ENCODE measurements at places on chromosomes 6 and 20.

DNA sequence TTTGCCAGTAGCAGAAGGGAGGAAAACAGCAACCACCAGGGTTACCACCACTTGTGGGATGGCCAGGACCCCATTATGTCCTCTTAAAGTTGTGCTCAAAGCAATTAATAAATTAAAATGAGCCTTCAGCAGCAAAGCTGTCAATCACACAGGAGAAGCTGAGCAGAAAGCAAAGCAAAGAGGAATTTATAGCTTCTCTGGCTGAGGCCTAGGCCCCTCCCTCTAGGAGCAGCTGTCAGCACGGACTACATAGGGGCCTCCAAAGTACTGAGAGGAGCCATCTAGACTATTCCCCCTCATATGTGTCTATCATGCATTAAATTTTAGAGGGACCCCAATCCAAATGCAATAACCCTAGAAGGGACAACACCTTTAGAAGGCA lies 6.4 kb downstream of the CCND3 start:
- DNase-seq: no peak

DNA sequence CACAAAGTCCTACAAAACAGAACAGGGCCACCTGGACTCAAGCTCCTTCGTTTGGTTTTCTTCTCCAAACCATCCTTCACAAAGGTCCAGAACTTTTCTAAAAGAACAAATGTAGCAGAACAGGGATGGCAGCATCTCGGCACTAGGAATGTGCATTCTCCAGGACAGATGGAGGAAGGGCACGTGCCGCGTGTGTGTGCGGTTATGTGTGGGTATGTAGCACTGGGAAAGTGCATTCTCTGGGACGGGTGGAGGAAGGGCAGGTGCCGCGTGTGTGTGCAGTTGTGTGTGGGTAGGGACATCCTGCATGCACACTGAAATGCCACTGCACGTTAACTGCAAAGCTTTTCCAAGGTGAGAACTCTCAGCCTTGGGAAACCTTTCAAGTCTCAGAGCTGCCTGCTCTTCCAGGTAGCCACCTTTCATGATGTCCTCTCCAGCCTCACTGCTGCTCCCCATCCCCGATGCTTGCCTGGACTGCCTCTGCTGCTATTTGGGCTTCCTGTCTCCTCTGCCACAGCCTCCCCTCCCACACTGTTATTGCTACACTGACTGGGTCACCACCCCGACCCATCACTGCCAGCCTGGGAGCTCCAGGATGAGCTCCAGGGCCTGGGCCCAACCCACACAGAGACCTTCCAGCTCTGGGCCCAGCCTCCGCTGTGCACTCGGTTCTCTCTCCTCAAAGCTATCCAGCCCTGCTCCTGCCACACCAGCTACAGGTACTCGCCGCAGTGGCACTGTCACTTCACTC lies 47.6 kb downstream of the EZR start:
- no peak for DNase-seq

GRCh38 chr6:123550052-123550617 lies 86.6 kb downstream of the TRDN start:
- no peak for DNase-seq

DNA sequence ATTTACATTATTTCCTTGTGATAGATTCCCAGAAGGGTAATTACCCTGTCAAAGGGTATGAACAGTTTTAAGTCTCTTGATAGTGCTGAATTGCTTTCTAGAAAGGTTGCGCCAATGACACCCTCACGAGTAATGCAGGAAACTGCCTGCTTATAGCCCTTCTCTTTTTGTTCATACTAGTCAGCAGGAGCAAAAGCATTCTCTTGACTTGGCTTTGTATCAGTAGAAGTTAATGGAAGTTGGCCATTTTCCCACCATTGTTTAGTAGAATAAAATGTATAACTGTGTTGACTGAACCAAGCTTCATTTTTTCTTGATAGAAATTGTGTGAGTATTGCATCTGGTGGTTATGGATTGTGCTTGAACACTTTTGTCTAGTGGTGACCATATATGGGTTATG lies 100.1 kb downstream of the FARS2 start:
- DNase-seq: no peak

DNA sequence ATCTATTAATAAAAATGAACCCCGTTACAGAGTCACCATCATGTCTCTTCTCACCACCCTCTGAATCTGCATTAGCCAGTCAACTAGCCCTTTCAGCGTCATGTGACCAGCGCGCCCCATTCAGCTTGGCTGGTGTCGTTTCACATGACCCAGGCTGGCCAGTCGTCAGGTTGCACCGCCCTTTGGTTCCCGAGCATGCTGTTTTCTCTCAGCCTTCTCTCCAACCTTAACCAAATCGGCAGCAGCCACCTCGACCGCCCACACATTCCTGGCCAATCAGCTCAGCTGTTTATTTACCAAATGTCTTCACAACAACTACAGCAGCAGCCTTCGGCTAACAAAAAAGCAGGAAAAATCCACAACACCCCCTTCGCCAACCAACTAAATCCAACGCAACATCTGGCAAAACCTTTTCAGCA lies 5.6 kb downstream of the SRSF3 start:
- no peak for DNase-seq

DNA sequence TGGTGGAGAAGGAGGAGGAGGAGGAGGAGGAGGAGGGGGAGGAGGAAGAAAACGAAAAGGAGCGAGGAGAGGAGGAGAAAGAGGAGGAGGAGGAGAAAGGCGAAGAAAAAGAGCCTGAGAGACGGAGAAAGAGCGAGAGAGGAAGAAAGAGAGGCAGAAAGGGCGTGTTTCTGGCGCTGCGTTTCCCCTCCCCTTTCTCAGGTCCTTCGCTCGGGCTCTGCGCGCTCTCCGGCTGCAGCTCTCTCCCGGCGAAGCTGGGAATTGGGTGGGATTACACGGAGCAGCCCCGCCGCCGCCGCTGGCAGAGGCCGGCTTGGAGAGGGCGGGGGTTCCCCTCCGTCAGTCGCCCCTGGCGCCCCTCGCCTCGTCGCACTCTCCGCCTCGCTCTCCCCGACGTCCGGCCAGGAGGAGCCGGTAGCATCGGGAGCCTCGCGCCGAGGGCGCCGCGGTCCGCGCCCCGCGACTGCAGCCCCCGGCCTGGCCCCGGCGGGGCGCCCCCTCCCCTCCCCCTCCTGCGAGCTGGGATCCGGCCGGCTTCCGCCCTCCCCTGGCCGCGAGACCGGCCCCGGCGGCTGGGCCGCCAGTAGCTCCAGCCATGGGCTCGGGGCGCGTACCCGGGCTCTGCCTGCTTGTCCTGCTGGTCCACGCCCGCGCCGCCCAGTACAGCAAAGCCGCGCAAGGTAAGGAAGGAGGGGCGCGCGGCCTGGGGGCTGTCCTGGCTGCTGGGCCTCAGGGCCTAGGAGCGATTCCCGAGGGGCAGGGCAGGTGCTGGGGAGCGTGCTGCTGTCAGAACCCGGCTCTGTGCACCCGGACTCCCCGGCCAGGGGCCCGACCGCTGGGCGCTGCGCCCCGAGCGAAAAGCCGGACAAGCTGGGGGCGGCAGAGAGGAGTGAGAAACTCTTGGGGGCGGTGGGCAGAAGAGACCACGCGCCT lies at the start of gene SCUBE3:
Gene SCUBE3, plus strand, starts transcription at position 133 of the 933 bp plus-strand sequence. Its CDS starts 463 bp downstream, at position 596.
- DNase-seq: no peak

DNA sequence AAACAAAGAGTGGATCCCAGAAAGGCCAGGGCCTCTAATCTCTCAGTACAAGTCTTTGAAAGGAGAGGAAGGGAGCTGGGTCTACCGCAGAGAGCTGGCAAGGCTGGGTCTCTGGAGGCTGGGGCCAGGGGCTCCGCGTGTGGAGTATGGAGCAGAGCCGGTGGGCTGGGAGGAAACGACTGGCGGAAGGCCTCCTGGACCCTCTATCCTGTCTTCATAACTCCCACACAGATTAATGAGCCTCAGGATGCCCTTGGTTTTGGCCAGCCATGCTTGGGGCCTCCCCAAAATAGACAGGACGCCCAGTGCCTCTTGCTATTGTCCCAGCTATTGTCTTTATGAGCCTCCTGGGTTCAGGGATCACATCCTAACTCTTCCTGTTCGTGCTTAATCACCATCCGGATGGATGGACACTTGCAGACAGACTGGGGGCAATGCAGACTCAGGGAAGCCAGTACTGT lies 306.4 kb downstream of the DHX35 start:
- DNase-seq: no peak

DNA sequence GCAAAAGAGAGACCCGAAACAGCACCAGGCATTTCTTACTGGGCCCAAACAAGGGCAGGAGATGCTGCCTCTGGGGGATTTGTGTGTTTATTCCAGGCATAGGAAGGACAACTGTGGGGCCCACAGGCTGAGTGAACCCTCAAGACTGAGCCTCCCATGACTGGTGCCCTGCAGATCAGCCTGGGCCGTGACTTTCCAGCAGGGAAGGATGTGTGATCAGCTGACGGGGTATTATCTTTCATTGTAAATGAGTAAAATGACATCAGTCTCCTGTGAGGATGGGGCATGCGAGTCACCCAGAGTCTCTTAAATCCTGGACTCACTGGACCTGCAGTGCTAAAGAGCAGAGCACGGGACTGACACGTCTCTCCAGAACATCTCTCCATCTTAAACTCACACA lies 3.9 kb upstream of the TEAD3 start:
- no peak for DNase-seq

- DNase-seq: no peak
These were observed 1097.8 kb downstream of the KIF16B start for GRCh38 chr20:15475483-15475882.

GRCh38 chr6:164023535-164023934 lies 609.0 kb downstream of the QKI start:
- no peak for DNase-seq

DNA sequence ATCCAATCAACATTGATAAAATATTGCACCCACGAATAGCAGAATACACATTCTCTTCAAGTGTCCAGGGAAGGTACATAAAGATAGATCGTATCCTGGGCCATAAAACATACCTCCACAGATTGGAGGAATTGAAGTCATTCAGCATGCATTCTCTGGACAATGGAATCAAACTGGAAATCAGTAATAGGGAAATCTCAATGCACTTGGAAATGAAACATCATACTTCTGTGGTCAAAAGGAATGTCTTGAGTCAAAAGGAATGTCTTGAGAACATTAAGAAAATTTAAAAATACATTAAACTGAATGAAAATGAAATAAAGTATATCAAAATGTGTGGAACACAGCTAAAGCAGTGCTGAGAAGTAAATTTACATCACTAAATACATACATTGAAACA lies 138.8 kb downstream of the TFAP2A start:
- DNase-seq: no peak

- no peak for DNase-seq
These were observed 108.5 kb upstream of the RALGAPA2 start for GRCh38 chr20:20820785-20821483.

DNA sequence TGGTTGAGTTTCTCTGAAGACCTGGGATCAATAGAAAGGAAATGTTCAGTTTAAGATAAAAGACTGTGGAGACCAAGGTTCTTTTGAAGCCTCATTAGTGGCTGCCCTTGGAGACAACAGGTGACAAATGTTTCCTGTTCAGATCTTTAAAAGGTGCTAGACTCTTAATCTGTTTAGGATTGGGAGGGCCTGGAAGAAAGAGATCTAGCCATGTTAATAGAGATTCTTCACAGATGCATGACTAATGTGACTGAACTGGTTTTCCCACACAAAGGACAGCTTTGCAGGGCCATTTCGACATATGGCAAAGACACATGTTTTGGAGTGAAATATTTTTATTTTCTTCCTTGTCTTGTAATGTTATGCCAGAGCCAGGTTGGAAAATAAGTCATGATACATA lies 82.2 kb downstream of the WDR27 start:
- DNase-seq: no peak

- no peak for DNase-seq
These were observed 295.4 kb downstream of the FOXA2 start for GRCh38 chr20:22288957-22289356.

GRCh38 chr6:147595961-147596360 lies 87.5 kb downstream of the SAMD5 start:
- no peak for DNase-seq

- DNase-seq: peak; percentile 67
These were observed 787 bp upstream of the PRR18 start for GRCh38 chr6:166308769-166309589.

DNA sequence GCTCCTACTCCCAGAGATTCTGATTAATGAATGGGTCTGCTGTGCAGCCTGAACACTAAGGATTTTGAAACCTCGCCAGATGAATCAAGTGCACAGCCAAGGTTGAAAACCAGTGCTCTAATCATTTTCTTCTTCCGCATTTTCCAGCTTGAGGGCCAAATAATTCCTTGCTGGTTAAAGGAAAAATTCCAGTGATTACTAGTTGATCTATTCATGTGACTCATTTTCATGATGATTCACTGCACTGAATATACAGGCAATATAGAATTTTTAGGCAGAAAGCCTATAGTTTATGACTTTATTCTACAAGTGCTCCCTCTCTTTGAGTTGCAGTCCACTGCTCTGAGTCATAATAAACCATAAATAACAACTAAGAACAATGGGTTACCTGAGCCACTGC lies 80.6 kb upstream of the PROKR2 start:
- DNase-seq: no peak

- DNase-seq: no peak
These were observed 12.6 kb upstream of the DST start for GRCh38 chr6:56655249-56655648.

- no peak for DNase-seq
These were observed 1.4 kb downstream of the MPC1 start for GRCh38 chr6:166381381-166381732.

- no peak for DNase-seq
These were observed 46.1 kb downstream of the HLA-F start for GRCh38 chr6:29769336-29769735.

GRCh38 chr6:133136177-133136880 lies 104.8 kb upstream of the EYA4 start:
- DNase-seq: no peak

DNA sequence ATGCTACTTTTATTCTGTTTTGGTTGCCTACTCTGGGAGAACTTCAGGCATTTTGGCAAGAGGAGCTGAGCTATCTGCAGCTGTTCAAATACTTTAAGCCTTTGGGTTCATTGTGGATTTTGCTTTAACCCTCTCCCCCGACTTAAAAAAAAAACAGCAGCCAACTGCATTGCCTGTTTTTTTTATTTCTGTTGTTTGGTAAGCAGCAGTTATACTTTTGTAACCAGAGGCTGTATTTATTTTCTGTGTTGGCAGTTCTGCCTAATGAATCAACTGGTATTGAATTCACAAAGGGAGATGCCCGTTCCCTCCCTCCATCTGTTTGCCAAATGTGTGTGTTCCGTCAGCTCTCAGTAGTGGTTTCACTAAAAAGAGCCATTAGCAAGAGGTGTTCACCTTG lies 484.0 kb downstream of the UTRN start:
- DNase-seq: peak; percentile 8

- DNase-seq: no peak
These were observed 46.0 kb upstream of the HINT3 start for GRCh38 chr6:125910527-125910926.

- DNase-seq: no peak
These were observed 34.0 kb upstream of the NUP153 start for GRCh38 chr6:17740559-17741220.

GRCh38 chr6:45116714-45117410 lies 211.3 kb upstream of the RUNX2 start:
- DNase-seq: no peak

Measured in NCI-H1930 (cell line).